T-helper 9 cell (primary cell): ENCODE measurements at places on chromosomes 4 and X.

DNA sequence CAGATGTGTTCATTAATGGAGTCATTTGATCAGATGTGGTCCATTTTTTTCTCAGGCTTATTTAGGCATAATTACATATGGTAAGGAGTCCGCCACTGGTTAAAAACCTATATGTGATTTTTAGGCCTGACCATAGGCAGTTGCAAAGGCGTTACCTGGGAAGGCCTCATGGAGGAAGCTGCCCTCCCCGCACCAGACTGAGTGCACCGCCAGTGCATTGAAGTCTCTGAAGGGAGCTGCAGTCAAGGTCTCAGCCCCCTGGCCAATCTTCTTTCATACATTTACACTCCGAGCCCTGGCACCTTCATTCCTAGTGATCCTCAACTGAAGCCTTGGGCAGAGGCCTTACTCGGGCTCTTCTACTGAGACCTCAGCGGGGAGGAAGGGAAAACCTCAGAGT lies 898.2 kb upstream of the AGA start:
- no peak for DNase-seq

DNA sequence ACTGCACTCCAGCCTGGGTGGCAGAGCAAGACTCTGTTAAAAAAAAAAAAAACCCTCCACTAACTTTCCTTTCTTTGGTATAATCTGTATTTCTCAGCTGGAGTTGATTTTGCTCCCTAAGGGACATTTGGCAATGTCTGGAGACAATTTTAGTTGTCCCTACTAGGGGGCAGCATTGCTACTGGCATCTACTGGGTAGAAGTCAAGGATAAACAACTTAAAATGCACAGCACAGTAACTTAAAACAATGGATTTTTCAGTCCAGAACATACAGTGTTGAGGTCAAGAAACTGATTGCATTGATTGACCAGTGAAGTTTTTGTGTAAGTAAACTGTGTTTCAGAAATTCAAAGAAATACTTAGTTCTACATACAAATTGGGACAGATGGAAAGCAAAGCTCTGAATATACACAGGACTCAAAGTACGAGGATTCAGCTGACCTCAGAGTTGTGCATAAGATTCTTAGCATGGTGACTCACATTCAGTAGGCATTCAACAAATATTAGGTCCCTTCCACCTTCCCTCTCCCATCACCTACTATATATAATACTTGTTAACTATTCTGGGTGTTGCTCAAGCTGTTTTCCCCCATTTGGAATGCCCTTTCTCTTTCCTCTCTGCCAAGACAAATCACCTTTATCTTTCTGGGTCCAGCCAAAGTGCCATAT lies 8.8 kb downstream of the DDX53 start:
- DNase-seq, result no peak

GRCh38 chr4:6390356-6390755 lies 82.1 kb downstream of the PPP2R2C start:
- DNase-seq, result no peak

GRCh38 chr4:25580633-25581467 lies 74.8 kb upstream of the SLC34A2 start:
- no peak for DNase-seq

- no peak for DNase-seq
Observed at GRCh38 chr4:106195435-106195950, 120.5 kb downstream of the TBCK start.

DNA sequence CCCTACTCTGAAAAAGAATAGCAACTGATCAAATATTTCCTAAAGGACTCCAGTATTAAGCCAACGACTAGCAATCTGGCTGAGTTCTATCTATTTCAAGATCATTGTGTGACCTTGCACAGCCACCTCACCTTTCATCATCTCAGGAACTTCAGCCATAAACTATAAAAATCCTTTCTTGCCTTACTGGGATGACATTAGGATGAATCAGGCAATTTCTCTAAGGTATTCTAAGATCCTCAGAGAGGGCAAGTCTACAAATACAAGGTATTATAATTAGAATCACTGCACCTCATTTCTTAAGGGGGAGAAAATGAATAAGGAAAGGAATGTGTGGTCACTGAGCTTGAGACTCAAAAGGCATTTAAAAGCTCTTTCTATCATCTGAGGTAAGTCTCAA lies 152.6 kb downstream of the GRIA3 start:
- DNase-seq, result no peak

GRCh38 chr4:3292571-3293400 lies at the start of gene RGS12:
Gene RGS12 (plus strand): TSS chr4:3293021. CDS start chr4:3316171, 23,150 bp downstream.
- peak; percentile 77 for DNase-seq

GRCh38 chr4:105496899-105497298 lies 23.0 kb upstream of the PPA2 start:
- no peak for DNase-seq

GRCh38 chr4:149914119-149915115 lies 98.8 kb upstream of the IQCM start:
- no peak for DNase-seq

GRCh38 chr4:61067381-61067780 lies 132.7 kb upstream of the ADGRL3 start:
- DNase-seq, result no peak

GRCh38 chr4:25838526-25838925 lies 24.3 kb downstream of the SEL1L3 start:
- no peak for DNase-seq

DNA sequence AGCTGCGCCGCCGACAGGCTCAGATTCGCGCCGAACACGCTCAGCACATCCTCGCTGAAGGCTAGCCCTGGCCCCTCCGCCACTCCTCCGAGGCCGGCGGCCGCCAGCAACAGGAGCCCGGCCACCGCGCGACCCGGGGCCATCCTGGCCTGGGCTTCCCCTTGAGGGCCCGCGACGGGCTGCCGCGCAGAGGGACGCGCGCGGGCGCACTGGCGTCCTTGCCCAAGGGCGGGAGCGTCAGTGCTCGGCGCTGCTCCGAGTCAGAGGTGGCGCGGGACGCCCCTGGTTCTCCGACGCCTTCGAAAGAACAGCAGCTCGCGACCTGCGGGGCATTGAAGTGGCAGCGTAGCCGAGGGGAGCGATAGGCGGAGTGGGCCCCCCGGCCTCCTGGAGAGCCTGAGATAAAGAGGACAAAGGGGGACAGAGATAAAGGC lies 745 bp downstream of the SLC39A8 start:
- DNase-seq, result peak; percentile 57

DNA sequence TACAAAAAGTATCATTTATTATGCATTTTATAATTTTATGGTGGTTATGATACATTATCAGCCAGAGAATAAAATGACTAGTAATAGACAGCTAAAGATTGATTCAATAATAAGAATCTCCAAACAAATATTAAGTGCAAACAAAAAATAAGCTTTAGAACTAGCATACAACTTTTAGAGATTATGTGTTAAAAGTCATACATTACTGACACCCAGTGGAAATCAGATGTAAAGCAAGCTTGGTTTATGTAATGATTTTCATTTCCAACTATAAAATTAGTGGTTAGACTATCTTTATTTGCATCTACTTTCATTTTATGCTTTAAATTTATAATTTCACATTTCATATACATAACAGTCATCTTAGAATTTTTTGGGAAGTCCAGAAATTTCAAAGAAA lies 57.7 kb downstream of the IL13RA2 start:
- no peak for DNase-seq

DNA sequence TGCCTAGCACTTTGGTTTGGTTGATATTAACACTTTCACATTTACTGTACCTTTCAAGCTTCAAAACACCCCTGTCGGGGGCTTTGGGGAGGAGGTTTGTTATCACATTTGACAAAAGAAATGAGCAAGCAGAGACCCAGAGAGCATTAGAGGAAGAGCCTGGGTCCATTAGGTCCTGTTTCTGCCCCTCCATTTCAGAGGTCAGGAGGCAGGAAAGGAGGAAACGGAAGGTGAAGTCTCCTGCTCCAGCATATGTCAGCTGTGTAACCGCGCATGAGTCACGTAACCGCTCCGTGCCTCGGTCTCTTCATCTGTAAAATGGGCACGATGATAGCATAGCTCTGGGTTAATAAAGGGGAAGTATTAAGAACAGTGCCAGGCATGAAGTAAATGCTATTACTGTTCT lies 201.9 kb upstream of the BCOR start:
- DNase-seq, result no peak

- no peak for DNase-seq
Observed at GRCh38 chr4:148007792-148008191, 275.9 kb downstream of the ARHGAP10 start.

GRCh38 chr4:20272411-20272872 lies 20.7 kb downstream of the SLIT2 start:
- DNase-seq, result no peak

GRCh38 chr4:123783151-123783790 lies 386.7 kb downstream of the SPRY1 start:
- DNase-seq, result no peak

- no peak for DNase-seq
Observed at GRCh38 chr4:10500776-10501175, 43.5 kb upstream of the ZNF518B start.

DNA sequence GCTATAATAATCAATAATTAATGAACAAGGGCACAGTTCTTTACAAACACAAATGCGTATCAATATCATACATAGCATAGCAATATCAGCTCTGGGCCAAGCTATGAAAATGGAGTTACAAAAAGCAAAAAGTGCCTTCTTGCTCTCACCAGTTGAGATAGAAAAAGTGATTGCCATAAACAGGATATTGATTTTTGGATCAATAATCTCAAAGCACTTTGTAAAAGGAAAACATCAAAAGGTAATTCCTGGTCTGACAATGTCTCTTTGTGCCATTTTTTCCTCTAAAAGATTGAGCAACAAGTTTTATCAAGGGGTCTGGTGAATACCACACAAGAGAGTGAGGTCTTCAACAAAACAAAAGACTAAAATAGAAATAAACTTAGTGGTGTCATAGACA lies 42.4 kb downstream of the ABCB7 start:
- DNase-seq, result no peak

DNA sequence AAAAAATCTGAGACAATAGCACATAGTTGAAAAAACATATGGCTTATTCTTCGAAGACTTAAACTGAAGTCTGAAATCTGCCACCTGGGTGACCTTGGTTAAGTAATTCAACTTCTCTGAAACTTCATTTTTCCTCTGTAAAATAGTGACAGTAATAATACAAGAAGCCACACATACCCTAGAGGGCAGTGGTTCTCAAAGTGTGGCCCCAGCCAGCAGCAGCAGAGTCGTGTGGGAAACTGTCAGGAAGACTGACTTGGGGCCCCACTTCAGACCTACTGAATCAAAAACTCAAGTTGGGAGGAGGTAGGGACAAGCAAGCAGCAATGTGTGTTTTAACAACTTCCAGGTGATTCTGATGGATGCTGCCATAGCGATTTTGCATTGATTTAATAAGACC lies 249.9 kb downstream of the HNRNPD start:
- peak; percentile 1 for DNase-seq

GRCh38 chrX:129825746-129826505 lies 17.8 kb downstream of the ZDHHC9 start:
- no peak for DNase-seq

- DNase-seq, result no peak
Observed at GRCh38 chr4:30461218-30461617, 259.0 kb upstream of the PCDH7 start.

DNA sequence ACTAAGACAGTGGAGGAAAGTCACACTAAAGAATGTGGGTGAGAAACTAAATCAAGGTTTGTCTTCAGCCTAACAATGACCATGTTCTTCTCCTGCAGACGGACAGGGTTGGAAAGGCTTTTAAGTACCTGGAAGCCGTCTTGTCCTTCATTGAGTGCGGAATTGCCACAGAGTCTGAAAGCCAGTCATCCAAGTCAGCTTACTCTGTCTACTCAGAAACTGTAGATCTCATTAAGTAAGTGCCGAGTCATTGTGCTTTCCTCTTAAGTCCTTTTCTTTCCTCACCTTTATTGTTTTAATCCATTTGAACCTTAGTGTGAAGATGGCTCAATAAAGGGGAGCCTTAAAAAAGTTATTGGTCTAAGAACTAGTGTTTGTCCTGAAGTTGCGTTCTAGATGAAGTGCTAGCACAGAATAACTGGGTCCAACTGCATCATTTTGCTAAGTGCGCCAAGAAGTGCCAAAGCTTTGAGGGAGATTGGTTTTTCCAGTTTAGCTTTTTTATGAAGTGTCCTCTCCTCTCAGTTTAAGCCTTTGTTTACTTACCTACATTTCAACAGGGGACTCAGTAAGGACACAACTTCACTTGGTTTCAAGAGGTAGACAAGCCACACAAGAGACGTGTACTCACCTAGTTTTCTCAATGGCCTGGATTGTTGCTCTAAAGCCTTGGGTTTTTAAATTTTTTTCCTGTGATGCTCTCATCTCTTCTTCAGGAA lies 89.3 kb downstream of the KLHL8 start:
- DNase-seq, result no peak

- DNase-seq, result no peak
Observed at GRCh38 chr4:76990288-76991080, 40.9 kb downstream of the SEPTIN11 start.

GRCh38 chr4:61094854-61095598 lies 105.1 kb upstream of the ADGRL3 start:
- no peak for DNase-seq

GRCh38 chrX:28135378-28136047 lies 154.3 kb upstream of the DCAF8L1 start:
- DNase-seq, result no peak

GRCh38 chrX:131816551-131817136 lies 206.5 kb upstream of the STK26 start:
- DNase-seq, result peak; percentile 86

DNA sequence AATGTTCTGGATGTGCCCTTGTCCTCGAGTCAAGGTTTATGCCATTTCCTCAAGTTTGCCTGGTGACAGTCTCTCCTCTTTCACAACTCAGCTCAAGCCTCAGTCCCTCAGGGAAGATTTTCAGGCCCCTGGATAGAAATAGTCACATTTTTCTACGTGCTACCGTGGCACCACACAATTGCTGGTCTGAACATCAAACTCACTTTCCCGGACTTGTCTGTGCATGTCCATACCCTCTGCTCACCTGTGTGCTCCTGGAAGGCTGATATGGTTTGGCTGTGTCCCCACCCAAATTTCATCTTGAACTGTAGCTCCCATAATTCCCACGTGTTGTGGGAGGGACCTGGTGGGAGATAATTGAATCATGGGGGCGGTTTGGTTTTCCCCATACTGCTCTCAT lies 129.7 kb downstream of the HS3ST1 start:
- DNase-seq, result no peak

GRCh38 chrX:133493366-133493765 lies 78.1 kb upstream of the GPC4 start:
- DNase-seq, result no peak

DNA sequence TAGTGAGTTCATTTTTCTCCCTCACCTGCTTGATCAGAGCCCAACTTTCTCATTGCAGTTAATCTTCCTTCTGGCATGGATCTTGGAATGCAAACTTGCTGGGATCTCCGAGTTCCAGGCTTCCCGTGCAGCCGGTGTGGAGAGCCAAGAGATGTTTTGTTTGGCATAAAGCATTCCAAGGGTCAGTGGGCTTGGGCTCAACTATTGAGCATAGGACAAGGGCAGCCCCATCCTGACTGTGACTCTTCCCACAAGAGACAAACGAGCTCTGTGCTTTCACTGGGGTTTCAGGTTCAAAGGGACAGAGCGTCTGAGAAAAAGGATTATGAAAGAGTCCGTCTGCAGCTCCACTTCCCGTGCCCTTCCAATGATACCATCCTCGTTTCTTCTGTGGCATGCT lies 10.5 kb downstream of the TLR7 start:
- DNase-seq, result no peak

GRCh38 chr4:29717287-29718057 lies 1002.7 kb upstream of the PCDH7 start:
- DNase-seq, result no peak

GRCh38 chrX:108614616-108615015 lies 121.7 kb downstream of the IRS4 start:
- no peak for DNase-seq

- no peak for DNase-seq
Observed at GRCh38 chrX:86604607-86605006, 456.4 kb downstream of the DACH2 start.
